Cardiac ventricle fibroblast (primary cell): ENCODE measurements at places on chromosomes 1 and 21. TPM values are rescaled to one million over a fixed set of nuclear protein-coding genes. Genes with fewer than 3 reads are reported as not detected.

The SUSD4 gene
- total RNA-seq = not detected in 2 replicates

The PTPRU gene
- total RNA-seq = 25.5 and 37.1 TPM in 2 replicates

The LENEP gene
- not detected in 2 replicates for total RNA-seq

The SLC5A9 gene
- total RNA-seq = not detected in 2 replicates

The LCE2A gene
- total RNA-seq = not detected in 2 replicates

The AUNIP gene
- 0.12 and 0.20 TPM in 2 replicates for total RNA-seq

The ZNF669 gene
- 9.8 and 14.5 TPM in 2 replicates for total RNA-seq

The HNRNPR gene
- total RNA-seq = 62.5 and 62.8 TPM in 2 replicates

The SYT2 gene
- not detected in 2 replicates for total RNA-seq

The CASQ1 gene
- not detected in 2 replicates for total RNA-seq

The PRAMEF26 gene
- total RNA-seq = not detected in 2 replicates
